ENCODE measurements at places on chromosomes 13 and 19. TPM values are rescaled to one million over a fixed set of nuclear protein-coding genes. Genes with fewer than 3 reads are reported as not detected.

DNA sequence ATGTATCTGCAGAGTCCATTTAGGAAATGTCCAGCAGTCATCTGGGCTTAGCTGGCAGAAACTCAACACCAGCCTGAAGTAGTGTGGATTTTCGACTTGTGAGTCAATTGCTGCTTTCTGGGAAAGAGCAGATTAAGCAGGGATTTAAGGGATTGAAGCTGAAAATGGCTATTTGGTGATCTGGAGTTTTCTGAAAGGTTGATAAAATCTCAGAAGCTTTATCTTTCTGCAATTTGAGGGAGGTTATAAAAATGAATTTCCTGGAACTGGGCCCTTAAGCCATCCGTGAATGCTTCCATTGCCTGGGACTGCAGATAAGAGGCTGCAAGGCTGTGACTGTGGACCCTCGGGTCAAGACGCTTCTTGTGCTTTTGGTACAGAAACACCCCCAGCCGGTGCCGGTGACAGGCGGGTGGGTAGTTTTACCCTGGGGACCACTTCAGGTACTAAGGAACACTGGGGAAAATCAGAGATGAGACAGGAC, 61.5 kb downstream of the COL4A1 start:
- no peak for DNase-seq

The ZBTB45 gene
- 12.9 TPM for total RNA-seq

The FGF22 gene
- total RNA-seq: not detected

- DNase-seq: no peak
Observed at GRCh38 chr13:43961909-43962308, 82.2 kb downstream of the LACC1 start.

The DZIP1 gene
- total RNA-seq: 42.0 TPM

The KLK10 gene
- total RNA-seq: not detected

The SHC2 gene
- total RNA-seq: 137 TPM

DNA sequence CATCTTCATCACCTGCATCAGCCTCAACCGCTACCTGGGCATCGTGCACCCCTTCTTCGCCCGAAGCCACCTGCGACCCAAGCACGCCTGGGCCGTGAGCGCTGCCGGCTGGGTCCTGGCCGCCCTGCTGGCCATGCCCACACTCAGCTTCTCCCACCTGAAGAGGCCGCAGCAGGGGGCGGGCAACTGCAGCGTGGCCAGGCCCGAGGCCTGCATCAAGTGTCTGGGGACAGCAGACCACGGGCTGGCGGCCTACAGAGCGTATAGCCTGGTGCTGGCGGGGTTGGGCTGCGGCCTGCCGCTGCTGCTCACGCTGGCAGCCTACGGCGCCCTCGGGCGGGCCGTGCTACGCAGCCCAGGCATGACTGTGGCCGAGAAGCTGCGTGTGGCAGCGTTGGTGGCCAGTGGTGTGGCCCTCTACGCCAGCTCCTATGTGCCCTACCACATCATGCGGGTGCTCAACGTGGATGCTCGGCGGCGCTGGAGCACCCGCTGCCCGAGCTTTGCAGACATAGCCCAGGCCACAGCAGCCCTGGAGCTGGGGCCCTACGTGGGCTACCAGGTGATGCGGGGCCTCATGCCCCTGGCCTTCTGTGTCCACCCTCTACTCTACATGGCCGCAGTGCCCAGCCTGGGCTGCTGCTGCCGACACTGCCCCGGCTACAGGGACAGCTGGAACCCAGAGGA, 2.6 kb downstream of the P2RY11 start:
- DNase-seq: peak; percentile 40

The OR7A10 gene
- not detected for total RNA-seq

DNA sequence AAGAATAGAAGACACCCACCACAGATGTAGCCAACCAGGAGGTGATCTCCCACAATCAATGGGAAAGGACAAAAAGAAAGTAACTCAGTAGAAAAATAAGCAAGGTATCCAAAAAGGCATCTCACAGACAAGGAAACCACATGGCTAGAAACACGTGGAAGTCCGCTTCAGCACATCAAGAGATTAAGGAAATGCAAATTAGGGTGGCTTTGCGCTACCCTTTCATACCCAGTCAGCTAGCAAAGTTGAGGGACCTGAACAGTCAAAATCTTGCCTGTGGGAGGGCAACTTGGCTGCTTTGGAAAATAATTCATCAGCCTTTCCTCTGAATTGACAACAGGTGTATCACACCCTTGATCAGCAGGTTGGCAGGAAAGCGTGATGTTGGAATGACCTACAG, 11.6 kb upstream of the UQCR11 start:
- no peak for DNase-seq

DNA sequence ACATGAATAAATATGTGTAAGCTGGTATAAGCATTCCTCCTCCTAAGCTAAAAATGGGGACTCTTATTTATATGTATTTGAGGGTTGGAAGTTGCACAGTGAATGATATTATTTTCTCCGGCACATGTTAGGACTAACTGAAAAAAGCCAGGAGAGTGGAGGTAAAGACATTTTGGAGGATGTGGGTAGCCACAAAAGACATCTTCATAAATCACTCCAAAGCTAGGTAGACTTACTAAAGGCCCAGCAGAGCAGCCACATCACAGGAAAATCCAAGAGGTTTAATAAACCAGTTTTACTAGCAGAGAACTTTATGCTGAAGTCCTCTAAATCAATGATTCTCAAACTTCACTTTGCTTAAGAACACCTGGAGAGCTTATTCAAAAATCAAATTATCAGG, 424.7 kb downstream of the KCTD12 start:
- DNase-seq: no peak

DNA sequence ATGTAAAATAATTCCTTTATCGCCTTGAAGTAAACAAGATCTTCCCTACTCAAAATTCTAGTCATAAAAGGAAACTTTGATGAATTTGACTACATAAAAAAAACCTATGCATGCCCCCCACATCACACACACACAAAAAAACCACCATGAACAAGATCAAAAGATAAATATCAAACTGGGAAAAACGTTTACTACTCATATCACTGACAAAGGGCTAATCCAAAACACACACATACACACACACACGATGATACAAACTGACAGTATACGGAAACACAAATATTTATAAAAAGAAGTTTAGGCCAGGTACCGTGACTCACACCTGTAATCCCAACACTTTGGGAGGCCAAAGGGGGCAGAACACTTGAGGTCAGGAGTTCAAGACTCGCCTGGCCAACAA, 61.9 kb downstream of the TSC22D1 start:
- no peak for DNase-seq

The NRTN gene
- total RNA-seq: 24.1 TPM

The SIGLEC5 gene
- 0.52 TPM for total RNA-seq

GRCh38 chr19:40803857-40804782, 5.1 kb downstream of the EGLN2 start:
- peak; percentile 85 for DNase-seq

DNA sequence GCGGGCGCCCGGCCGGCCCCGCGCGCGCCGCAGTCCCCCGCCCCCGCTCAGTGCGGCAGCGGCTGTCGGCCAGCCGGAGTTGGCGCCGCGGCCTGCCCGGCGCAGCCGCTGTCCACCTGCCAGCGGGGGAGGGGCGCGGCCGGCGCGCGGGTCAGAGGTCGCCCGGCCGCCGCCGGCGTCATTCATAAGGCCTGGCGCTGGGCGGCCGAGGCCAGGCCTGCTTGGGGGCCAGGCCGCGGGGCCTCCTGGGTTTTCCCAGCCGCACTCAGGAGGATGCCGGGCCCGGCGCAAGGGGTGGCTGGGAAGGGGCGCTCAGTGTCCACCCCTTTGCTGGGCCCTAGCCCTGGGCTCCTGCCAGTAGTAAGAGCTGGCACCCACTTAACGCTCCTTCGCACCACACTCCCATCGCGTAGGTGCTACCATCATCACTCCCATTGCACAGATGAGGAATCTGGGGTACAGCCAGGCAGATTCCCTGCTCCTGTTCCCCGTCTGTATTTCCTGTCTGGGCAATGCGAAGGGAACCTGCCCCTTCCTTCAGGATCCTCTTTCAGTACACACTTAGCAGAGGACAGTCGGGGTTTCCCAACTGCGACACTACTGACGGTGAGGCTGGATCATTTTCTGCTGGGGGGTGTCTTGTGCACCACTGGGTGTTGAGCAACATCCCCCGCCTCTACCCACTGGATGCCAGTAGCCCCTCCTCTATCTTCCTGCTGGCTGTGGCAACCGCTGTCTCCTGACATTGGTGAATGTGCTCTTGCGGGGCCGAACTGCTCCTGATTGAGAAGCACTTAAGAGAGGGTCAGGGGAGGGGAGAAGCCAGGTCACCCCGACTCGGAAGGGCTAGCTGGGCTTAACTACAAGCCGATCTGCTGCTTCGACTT, 846 bp upstream of the PRKACA start:
- DNase-seq: peak; percentile 90

GRCh38 chr19:29268103-29268502, 55.2 kb upstream of the UQCRFS1 start:
- DNase-seq: no peak

The RFPL4A gene
- total RNA-seq: not detected

DNA sequence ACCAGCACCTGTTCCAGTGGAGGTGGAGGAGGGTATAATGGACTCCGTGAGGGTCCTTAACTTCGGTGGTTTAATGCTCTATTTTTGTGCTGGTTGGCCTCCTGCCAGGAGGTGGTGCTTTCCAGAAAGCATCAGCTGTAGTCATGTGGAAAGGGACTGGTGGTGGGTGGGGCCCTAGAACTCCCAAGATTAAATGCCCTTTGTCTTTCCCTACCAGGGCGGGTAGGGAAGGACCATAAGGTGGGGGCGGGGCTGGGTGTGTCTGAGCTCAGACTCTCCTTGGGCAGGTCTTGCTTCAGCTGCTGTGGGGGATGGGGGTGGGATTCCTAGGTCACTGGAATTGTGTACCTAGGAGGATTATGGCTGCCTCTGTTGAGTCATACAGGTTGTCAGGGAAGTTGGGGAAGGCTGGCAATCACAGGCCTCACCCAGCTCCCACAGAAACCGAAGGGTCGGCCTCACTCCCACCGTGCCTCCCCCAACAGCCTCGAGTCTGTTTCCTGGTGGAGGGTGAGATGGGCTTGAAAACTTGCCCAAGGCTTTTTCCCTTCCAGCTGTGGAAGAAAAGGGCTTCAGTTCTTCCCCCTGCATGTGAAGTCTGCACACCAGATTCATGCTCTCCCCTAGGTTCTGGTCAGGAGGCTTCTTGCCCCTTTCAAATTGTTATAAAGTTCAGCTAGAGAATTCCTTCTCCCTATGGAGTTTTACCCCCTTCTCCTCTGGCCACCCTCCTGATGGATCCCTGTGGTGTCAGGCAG, 60.3 kb upstream of the CLDN10 start:
- no peak for DNase-seq

DNA sequence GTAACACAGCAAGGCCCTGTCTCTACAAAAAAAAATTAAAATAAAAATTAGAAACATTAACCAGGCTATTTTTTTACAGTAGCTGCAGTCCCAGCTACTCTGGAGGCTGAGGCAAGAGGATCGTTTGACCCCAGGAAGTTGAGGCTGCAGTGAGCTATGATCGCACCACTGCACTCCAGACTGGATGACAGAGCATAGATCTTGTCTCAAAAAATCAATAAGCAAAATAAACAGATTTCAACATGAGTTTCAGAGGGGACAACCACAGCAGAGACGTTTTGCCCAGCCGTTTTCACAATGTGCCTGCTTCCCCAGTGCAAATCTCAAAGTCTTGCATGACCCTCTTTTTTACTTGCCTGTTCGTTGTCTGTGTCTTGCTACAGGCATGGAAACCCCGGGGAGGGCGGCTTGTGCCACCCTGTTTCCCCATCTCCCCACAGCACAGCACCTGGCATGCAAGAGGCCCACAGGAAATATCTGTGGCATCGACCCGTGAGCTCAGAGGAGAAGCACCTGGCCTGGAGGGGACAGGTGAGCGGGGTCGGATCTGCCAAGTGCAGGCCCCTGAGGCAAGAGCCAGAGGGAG, 222.0 kb upstream of the ZNF507 start:
- DNase-seq: no peak

The C2CD4C gene
- total RNA-seq: 1.8 TPM

DNA sequence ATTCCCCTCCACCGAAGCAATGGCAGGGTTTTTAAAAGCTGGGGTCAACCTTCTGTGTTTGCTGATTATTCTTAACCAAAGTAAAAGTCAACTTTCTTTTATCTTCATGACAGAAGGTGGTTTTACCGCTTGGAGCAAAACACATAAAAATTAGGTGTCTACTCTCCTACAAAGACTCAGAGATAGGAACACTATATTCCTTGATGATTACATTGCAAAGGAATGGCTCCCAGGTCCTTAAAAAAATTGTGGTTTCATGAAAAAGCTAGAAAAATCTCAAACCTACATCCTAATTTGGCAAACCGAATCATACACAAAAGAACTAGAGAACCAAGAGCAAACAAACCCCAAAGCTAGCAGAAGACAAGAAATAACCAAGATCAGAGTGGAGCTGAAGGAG, 760.4 kb upstream of the PCDH20 start:
- no peak for DNase-seq

The ZNF628 gene
- 8.2 TPM for total RNA-seq

The ZNF554 gene
- 3.6 TPM for total RNA-seq

- no peak for DNase-seq
Observed at GRCh38 chr13:106331116-106331515, 204.3 kb downstream of the EFNB2 start.

The TNFSF13B gene
- total RNA-seq: 10.2 TPM

- no peak for DNase-seq
Observed at GRCh38 chr19:4109626-4109945, 14.3 kb downstream of the MAP2K2 start.
